ENCODE measurements at places on chromosomes 12 and 14.

DNA sequence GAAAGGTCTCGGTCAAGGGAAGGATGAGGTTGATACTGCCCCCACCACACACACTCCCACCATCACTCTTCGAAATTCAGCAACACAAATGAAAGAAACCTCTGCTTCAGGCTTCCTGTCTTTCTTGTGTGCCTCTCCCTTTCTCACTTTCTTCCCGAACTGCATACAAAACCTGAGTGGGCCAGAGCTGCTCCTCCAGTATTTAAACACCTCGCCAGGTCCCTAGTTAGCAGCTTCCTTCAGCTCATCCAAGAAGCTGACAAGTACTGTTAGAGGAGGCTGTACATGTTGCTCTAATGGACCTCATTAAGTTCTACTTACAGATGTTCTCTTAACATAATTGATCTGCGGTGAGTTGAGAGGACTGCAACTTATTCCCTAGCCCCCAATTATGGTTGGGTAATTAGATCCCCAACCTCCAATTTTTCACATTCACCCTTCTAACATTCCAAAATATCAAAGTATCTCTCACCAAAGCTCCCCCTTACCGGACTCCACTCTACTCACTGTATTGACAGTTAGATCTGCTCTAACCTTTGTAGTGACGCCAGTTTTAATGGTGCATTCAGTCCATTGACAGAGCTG lies 4.1 kb upstream of the LMO3 start:
- H3K27me3 ChIP-seq: no peaks in the 10 kb centered on the region
- DNase-seq: no peak
- no peaks in the 10 kb centered on the region for H3K36me3 ChIP-seq
- peak overlapping the region; percentile 56 for H3K4me3 ChIP-seq
- H3K27ac ChIP-seq: peak overlapping the region; percentile 59

DNA sequence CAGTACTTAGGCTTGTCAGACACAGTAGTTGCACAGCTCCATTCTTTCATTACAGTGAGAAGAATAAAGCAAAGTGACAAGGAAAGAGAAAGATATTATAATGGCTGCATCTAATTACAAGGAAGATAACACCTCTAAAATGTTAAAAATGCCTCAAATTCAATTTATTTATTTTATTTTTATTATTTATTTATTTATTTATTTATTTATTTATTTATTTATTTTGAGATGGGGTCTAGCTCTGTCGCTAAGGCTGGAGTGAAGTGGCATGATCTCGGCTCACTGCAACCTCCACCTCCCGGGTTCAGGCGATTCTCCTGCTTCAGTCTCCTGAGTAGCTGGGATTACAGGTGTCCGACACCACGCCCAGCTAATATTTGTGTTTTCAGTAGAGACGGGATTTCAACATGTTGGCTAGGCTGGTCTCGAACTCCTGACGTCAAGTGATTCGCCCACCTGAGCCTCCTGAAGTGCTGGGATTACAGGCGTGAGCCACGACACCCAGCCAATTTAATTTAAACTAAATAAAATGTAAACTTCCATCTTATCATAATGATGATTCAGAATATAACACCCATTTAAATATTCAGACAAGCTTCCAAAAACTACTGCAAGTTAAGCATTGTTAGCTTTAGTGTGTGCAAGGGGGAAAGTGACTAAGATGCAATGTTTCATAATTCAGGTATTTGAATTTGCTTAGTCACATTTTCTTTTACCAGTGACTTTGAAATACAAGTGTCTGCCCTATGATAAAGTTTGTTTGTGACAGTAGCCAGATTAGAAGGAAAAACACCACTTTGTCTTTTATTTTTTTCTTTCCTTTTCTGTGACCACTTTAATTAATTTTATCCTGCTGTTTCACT lies 2.4 kb upstream of the CFAP54 start:
- no peak for DNase-seq
- H3K27me3 ChIP-seq: no peaks in the 10 kb centered on the region
- H3K4me3 ChIP-seq: no peak overlapping the region
- peaks cover 5% of the 10 kb centered on the region for H3K4me1 ChIP-seq
- H3K27ac ChIP-seq: no peak overlapping the region

DNA sequence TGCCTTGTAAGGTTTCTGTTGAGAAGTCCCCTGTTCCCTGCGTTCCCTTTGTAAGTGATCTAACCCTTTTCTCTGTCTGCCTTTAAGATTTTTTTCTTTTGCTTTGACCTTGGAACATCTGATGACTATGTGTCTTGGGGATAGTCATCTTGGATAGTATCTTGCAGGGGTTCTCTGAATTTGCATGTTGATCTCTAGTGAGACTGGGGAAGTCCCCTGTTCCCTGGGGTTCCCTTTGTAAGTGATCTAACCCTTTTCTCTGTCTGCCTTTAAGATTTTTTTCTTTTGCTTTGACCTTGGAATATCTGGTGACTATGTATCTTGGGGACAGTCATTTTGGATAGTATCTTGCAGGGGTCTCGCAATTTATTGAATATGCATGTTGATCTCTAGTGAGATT lies 38.2 kb upstream of the TMX1 start:
- H3K27me3 ChIP-seq: no peaks in the 10 kb centered on the region
- H3K27ac ChIP-seq: no peak overlapping the region
- H3K36me3 ChIP-seq: no peaks in the 10 kb centered on the region
- H3K4me3 ChIP-seq: no peak overlapping the region

DNA sequence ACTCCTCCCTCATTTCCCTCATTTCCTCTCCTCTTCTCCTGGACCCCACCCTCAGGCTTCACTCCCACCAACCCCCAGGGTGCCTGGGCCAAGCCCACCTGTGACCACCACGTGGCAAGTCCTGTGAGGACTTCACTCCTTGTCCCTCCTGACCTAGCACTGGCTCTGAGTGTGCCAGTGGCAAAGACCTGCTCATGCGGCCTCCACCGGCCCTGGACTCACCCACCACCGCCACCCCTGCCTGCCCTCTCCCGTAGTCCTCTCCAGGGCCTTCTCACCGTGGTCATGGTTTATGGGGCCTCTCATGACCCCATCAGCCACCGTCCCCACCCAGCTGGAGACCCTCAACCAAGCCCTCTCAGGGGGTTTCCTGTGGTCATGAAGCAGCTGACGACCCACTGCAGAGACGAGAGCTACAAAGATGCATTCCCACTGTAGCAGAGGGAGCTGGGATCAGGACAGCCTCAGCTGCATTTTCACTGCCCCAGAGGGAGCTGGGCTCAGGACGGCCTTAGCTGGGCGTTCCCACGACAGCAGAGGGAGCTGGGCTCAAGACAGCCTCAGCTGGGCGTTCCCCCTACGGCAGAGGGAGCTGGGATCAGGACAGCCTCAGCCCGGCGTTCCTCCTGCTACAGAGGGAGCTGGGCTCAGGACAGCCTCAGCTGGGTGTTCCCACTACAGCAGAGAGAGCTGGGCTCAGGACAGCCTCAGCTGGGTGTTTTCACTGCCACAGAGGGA lies 3.2 kb upstream of the C14orf180 start:
- no peaks in the 10 kb centered on the region for H3K27me3 ChIP-seq
- H3K4me3 ChIP-seq: no peak overlapping the region
- no peaks in the 10 kb centered on the region for H3K36me3 ChIP-seq
- DNase-seq: no peak
- peaks cover 20% of the 10 kb centered on the region for H3K4me1 ChIP-seq

DNA sequence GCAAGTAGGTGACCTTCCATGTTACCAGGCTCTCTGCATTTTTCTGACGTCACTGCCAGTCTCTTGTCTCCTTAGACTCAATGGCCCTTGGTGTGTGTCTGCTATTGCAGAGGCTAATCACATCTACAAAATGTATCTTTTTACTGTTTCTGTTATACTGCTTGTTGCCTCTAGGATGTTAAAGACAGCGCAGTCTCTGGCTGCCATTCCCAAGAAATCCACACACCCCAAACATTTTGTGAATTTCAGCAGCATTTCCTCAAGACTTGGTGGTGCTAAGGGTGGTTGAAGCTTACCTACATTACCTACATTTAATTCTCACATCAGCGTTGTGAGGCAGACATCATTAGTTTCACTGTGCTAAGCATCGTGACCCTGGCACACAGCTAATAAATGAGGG lies 87.2 kb downstream of the C12orf75 start:
- DNase-seq: no peak
- no peak overlapping the region for H3K4me3 ChIP-seq
- no peaks in the 10 kb centered on the region for H3K36me3 ChIP-seq
- H3K27ac ChIP-seq: peak overlapping the region; percentile 47

DNA sequence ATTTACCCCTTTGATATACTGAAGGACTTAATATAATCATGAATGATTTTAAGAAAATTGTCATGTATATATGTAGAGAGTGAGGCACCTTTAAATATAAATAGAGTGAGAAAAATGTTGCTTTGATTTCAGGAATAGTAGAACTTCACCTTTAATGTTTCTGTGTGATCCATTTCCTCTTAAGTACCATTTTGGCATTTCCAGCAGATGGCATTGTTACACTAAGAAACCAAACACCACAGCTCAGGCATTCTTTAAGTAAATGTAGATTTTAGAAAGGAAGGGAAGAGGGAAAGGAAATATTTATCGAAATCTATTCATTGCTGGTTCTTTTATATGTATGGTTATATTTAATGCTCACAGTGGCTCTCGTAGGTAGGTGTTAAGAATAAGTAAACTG lies 556.7 kb upstream of the FBXO33 start:
- no peak overlapping the region for H3K27ac ChIP-seq
- no peak for DNase-seq
- H3K36me3 ChIP-seq: no peaks in the 10 kb centered on the region
- H3K27me3 ChIP-seq: no peaks in the 10 kb centered on the region
- no peak overlapping the region for H3K4me3 ChIP-seq
- H3K4me1 ChIP-seq: no peaks in the 10 kb centered on the region
